Right renal pelvis (tissue), 4 donors: ENCODE measurements at places on chromosomes 2 and 18. TPM values are rescaled to one million over a fixed set of nuclear protein-coding genes. Genes with fewer than 3 reads are reported as not detected.

GRCh38 chr2:76679025-76679396 lies 843.2 kb downstream of the LRRTM4 start:
- no peak for DNase-seq

- DNase-seq, result no peak
Observed at GRCh38 chr2:86195808-86196387, 636 bp upstream of the IMMT start.

- no peak for DNase-seq
Observed at GRCh38 chr2:133173224-133173623, 395.0 kb downstream of the NCKAP5 start.

DNA sequence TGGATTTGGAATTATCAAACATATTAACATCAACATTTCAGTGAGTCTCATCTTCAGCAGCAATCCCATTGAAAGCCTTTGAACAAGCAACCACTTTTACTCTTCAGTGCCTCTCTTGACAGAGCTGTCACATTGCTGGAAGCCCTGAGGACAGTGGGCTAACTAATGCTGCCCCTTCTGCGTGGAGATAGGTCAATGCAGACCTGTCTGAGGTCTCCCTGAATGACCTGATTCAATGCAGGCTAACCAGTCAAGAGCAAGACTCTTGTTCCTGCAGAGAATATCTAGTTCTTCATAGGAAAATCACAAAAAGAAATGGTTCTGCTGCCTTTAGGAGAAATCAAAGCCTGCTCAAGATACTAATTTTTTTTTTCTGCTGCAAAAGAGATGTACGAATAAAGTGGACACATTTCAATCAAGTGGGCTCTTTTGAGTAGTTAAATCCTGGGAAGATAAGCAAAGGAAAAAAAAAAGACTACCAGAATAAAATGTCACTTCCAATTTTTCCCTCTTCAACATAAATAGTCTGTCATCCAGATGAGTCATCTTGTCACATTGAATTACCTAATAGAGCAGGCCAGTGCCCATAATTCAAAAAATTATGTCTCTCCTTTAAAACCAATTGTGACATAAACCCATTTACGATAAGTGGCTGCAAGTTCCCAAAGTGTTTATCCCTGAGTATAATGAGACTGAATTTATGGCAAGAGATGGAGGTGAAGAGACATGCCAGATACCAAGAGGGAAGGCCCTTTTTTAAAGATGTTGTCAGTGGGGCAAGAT lies 1269.0 kb upstream of the DDX18 start:
- no peak for DNase-seq

- DNase-seq, result no peak
Observed at GRCh38 chr2:188303363-188304031, 11.8 kb downstream of the GULP1 start.

Gene TMEM247
- not detected for polyA plus RNA-seq

GRCh38 chr2:27796791-27797765 lies 25.6 kb downstream of the MRPL33 start:
- no peak for DNase-seq

DNA sequence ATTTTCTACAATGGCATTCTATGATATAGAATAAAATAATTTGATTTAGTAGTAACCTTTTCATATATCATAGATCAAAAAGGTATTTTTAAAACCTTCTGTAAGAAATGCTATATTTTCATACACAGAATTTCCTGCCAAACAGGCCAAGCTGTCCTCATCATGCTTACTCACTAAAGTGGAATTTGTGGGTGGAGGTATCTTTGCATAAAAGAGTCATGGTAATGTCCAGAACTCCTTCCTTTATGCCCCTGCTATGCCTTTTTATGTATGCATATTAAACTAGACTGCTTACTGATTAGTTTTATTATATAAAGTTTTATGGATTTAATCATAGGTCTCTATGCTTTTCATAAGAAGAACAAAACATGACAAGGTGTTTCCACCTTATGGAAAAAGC lies 27.5 kb upstream of the MARCHF7 start:
- DNase-seq, result no peak

DNA sequence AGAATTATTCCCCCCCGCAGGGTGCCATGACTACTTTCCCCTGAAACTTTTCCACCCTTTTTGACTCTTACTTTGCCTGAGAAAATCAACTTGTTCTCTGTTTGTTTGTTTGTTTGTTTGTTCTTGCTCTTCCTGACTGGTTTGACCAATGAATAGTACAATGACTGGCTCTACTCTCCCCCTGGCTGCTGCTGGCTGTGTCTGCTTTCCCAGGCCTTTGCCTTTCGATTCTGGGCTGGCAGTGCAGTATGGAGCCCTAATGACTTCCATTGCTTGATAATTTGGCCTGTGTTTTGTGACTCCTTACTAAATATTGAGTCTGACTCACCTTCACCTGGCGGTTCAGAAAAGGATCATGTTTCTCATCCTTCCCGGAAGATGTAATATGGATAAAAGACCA lies 241.1 kb downstream of the TMEM182 start:
- no peak for DNase-seq

GRCh38 chr2:149038442-149039212 lies at the start of gene LYPD6B:
Gene LYPD6B, plus strand, starts transcription at chr2:149038699. Its CDS starts 92,250 bp downstream, at chr2:149130949.
- no peak for DNase-seq

GRCh38 chr2:109472331-109472959 lies 141.3 kb downstream of the SEPTIN10 start:
- no peak for DNase-seq

DNA sequence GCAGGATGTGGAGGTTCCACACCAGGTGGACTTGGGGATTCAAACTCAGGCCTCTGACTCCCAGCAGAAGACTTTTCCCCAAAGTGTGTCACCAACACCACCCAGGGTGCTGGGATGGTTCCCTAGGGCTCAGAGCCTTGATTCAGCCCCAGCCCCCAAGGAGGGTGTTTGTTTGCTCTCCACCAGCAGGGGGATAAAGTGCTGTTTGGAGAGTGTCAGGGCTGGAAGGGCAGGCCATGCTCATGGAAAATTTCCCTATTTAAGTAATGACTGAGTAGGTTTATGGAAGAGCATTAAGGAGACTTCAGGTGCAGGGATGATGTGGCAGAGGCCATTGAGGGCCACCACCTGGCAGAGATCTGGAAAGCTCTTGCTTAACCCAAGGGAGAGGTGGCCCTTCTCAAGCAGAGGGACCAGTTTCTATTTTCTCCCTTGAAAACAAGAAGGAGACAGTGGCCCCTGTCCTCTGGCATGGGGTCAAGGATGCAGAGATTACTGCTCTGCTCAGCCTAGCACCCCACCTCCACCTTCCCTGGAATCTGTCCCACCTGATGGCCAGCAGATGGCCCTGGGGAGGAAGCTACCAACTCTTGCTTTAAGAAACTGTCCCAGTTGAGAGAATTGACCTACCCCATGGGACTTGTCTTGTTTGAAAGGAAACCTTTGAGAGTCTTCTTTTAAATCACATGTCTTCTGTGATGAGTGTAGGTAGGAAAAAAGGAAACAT lies 122.1 kb downstream of the ACOXL start:
- DNase-seq, result no peak

DNA sequence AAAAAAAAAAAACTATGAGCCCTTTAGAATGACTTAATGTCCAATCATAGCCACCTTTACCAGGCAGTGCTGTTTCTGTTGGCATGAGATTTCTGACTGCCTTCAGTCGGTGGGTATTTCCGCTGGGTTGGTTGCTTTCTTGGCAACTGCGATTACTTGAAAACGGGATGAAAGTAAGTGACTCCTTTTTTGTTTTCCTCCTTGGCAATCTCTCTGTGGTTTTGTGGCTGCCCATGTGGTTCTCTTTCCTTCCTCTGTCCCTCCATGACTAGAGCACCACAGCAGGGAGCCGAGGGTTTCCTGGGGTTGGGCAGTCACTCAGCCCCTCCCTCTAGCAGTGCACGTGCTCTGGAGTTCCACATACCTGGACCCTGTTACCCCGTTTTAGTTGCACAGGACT lies 112.1 kb downstream of the KLHL29 start:
- no peak for DNase-seq

Gene COL4A4
- polyA plus RNA-seq, result 69.7 TPM

Gene D2HGDH
- polyA plus RNA-seq, result 37.9 TPM

DNA sequence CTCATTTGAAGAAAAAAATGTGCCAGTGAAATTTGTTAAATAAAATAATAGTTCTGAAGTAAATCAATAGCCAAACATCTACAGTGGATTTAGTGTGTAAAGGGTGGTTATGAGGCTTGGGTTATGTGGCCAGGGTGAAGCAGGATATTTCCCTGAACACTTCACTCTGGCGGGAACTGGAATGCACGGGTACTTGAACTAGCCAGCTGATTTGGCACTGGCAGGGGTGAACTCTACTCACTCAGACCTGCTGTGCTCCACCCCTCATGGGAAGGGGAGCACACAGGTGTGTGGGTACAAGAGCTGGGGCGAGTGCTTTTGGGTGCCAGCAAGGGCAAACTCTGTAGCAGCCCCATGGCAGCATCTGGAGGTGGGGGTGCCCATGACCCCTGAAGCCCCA lies 278.2 kb downstream of the CALCRL start:
- DNase-seq, result no peak

Gene HOXD4
- 42.1 TPM for polyA plus RNA-seq

Gene BCL2
- polyA plus RNA-seq, result 23.3 TPM

DNA sequence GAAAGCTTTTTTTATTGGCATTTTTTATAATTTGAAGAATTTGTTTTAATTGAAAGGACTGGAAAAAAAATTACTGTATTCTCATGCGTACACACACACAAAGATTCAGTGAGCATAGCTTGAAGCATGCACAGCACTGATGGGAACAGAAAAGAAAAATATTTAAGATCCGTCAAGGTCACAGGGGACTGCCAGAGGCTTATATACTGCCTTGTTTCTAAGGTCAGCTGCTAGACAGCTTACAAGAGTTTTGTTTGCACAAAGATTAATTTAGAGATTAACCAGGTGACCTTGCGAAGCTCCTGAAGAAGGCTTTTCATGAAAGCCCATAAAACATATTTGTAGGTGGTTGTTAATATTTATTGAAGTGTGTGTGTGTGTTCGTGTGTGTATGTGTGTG lies 396.3 kb downstream of the TRIB2 start:
- peak; percentile 4 for DNase-seq

- no peak for DNase-seq
Observed at GRCh38 chr2:8190279-8190678, 491.6 kb upstream of the ID2 start.

GRCh38 chr2:180776921-180777320 lies 203.5 kb upstream of the UBE2E3 start:
- DNase-seq, result no peak

Gene TXNL1
- polyA plus RNA-seq, result 121 TPM

Gene CFAP210
- polyA plus RNA-seq, result 4.0 TPM

DNA sequence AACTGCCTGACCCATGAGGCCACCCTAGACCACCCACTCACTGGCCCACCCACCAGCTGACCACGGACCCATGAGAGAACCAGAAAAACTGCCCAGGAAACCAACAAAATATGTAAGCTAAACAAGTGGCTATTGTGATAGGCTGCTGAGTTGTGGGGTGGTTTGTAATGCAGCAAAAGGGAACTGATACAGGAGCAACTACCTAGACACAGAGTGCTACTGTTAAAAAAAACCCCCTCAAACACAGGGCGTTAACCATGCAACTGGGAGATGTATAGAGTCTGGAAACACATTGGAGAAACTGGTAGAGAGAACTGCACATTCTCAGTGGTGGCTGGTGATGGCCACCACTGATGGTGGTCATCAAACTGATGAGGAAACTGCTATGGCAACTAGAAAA lies 206.3 kb upstream of the GYPC start:
- DNase-seq, result no peak

GRCh38 chr2:222427646-222428301 lies 3.4 kb downstream of the SGPP2 start:
- DNase-seq, result no peak

DNA sequence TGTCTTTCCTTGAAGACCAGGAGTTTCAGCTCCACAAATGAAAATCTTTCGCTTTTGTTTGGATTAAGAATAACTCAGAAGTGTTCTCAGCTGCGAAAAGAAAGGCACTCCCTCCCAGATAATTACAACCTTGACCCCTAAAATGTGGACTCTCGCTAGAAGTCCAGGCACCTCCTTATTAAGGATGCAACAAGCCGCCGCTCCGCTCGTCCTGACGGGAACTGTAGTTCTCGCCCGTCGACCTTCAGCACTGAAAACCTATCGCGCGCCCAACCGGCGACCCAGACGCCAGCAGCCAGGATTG lies 559 bp downstream of the IMMT start:
- no peak for DNase-seq

Gene SKOR2
- not detected for polyA plus RNA-seq

Gene INO80D
- 11.2 TPM for polyA plus RNA-seq

- DNase-seq, result no peak
Observed at GRCh38 chr2:170842785-170843184, 26.1 kb downstream of the GAD1 start.

DNA sequence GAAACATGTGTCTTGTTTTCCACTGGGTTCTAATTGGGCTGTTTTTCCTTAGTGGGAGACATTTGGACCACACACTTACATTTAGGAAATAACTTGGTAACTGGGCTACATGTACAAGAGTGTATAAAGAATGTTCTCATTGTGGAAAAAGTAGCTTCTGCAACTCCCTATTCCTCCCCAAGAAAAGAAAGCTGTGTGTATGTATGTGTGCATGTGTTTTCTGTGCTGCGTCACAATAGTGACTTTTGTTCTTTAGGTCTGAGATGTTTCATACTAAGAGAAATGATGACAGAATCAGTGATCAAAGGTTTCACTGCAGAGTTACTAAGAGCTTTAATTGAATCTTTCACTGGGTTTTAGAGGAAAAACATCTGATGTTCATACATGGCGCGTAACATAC lies 82.7 kb downstream of the TANC1 start:
- DNase-seq, result no peak

Gene PSD4
- 9.1 TPM for polyA plus RNA-seq

DNA sequence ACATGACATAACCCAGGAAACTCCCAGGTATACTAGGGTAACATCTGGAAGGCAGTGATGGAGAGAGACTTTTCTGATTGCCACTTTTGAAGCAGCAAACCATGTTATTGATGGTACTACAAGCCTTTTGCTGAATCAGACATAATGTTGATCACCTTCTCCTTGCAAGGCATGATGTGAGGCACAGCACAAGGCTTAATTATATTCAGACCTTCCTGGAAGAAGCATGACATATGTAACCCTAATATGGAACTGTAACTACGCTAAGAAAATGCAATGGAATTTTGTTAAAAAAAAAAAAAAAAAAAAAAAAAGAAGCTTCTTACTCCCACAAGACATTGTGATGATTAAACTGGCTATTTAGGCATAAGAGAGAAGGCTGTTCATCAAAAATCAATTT lies 145.4 kb downstream of the ALK start:
- DNase-seq, result no peak

DNA sequence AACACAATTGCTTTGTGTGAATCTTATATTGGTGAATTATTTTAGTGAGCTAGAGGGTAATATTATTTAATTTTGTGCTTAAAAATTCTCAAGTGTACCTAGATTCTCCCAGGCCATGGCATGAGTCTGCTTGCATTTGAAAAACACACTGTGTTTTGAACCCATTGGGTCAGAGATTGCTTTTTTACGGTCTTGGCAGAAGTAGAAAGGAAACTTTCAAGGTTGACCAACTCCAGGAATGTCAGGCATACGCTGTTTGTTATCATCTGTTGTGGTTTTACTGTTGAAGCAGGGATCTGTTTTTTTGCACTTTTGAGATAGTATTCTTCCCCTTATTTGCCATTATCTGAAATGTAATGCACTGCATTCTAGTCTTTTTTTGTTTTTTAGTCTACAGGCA lies 377.4 kb downstream of the RPRM start:
- DNase-seq, result peak; percentile 9

Gene GPR39
- 4.2 TPM for polyA plus RNA-seq

- no peak for DNase-seq
Observed at GRCh38 chr2:52414561-52415295, 1352.9 kb upstream of the CHAC2 start.
